Kidney (tissue), 22 donors: ENCODE measurements at places on chromosomes 1 and 21. TPM values are rescaled to one million over a fixed set of nuclear protein-coding genes. Genes with fewer than 3 reads are reported as not detected.
A peak's percentile ranks its signal among the peaks of the same experiment; 100 is the strongest.

ITLN2 gene
- polyA plus RNA-seq = 0.88 TPM

MORC3 gene
- polyA plus RNA-seq = 6.6 TPM

FAM229A gene
- 6.4 TPM for polyA plus RNA-seq

S100A5 gene
- 1.9 TPM for polyA plus RNA-seq

- no peak for DNase-seq
These were observed 10.1 kb downstream of the JAM2 start for GRCh38 chr21:25649146-25649545.

GRCh38 chr1:182841368-182841988 is 2.3 kb downstream of the DHX9 start:
- peak; percentile 83 for DNase-seq

DNA sequence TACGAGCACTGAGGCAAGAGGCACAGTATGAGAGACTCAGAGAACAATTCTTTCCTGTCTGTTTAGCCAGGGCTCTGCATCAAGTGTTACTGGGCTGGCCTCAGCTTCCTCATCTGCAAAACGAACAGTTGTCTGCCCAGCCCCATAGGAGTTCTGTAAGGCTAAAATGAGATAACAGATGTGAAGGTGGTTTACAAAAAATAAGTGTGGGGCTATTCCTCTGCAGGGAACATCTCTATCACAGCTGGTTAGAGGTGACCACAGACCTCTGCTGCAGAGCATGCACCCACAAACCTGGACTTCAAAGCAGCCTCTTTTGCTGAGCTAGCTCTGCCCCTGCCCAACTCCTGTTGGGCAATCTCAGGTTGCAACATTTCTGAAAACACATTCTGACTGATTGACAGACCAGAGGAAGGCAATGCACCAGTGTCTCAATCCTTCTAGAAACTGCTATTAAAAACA is 10.5 kb upstream of the OLIG1 start:
- DNase-seq = no peak

DNA sequence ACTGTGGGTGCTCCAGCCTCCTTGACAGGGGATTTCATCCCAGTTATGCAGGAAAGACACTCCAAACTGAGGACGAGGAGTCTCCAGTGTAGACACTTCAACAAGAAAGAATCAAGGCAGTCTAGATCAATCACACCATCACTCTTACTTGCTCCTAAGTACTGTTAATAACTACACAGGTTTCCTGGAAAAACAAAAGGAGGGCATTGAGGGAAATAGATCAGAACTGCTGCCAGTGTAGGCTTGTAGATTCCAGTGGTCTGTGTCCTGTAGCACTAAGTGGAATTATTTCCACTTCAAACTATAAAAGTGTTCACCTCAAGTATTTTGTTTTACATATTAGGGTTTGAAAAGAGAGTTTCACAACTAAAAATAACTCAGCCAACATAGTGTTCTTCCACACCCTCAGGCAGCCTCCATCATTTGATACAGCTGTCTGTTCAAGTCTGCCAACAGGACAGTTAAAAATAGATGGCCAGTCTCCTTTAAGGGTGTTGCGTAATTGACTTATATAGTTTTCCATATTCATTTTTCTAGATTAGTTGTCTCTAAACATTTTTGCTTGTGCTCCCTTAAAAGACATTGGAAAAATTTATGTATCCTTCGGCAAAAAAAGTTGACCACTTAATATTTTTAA is 32.0 kb upstream of the AGL start:
- DNase-seq = no peak

GRCh38 chr21:46544003-46544402 is 60.9 kb downstream of the S100B start:
- no peak for DNase-seq

GRCh38 chr1:179079113-179079761 is 2.6 kb upstream of the TOR3A start:
- no peak for DNase-seq

- no peak for DNase-seq
These were observed 171.9 kb upstream of the USP25 start for GRCh38 chr21:15557925-15558324.

GRCh38 chr1:156963621-156964020 is 43.2 kb downstream of the LRRC71 start:
- no peak for DNase-seq

DNA sequence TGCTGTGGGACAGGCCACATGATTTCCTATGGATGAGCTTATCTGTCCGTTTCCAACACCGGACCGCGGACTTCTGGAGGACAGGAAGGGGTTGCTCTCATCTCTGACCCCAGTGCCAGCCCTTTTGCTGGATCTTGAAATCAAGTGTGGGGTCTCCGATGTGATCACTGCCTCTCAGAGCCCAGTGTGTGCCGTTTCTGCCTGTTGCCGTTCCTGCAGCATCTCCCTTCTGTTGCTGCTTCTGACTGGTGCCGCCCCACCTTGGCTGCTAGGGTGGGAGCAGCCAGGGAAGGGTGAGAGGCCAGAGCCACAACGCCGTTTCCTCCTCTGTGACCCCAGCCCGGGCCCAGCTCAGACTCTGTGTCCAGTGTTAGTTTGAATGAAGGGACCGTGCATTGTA is 67.3 kb upstream of the WNT4 start:
- DNase-seq = peak; percentile 29

DNA sequence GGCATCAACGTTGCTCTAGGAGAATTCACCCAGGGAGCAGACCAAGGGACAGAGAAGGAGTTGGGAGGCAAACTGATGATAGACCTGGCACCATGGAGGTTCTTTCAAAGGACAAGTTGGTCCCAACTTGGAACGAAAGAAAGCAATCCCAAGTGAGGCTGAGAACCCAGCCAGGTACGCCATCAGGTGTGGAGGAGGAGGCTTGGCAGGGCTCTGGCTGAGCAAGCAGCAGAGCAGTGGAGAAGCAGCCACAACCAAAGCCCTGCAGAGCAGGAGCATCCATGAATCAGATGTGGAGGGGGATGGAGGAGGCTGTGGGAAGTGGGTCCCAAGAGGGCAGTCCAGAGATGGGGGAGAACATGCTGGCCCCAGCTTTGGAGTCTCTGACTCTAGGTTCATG is 36.3 kb upstream of the RBM15 start:
- DNase-seq = no peak

DNA sequence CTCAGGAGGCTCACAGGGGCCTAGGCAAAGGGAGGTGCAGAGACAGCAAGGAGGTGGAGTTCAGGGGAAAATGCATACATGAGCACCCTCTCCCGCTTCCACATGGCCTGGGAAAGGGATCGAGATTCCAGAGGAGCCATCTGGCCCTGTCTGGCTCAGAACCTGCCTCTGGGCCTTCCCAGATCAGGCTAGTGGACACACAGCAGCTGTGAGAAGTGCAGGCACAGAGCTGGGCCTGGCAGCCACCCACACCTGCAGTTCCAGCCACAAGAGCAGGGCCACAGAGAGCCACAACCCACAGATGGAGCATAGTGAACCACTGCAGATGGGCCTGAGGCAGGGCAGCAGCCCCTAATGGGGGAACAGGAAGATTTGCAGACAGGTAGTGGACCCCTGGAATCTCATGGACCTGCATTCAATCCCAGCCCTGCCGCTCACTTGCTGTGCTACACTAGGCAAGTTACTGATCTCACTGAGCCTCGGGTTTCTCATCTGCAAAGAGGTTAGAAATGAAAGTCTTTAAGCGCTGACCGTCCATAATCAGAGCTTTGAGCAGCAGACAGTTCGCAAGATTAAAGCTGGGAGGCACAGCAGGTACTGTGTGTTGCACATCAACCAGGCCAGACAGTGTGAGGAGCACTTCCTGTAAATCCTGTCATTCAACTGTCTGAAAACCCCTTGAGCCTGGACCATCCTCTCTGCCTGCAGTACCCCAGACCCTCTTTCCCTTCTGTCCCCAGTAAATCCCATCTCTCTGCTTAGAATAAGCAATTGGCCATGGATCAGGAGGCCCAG is 58.0 kb downstream of the MATN1 start:
- no peak for DNase-seq

- no peak for DNase-seq
These were observed 45.9 kb upstream of the DIP2A start for GRCh38 chr21:46412521-46413364.
